ENCODE measurements at places on chromosomes 5 and 9. TPM values are rescaled to one million over a fixed set of nuclear protein-coding genes. Genes with fewer than 3 reads are reported as not detected.

DNA sequence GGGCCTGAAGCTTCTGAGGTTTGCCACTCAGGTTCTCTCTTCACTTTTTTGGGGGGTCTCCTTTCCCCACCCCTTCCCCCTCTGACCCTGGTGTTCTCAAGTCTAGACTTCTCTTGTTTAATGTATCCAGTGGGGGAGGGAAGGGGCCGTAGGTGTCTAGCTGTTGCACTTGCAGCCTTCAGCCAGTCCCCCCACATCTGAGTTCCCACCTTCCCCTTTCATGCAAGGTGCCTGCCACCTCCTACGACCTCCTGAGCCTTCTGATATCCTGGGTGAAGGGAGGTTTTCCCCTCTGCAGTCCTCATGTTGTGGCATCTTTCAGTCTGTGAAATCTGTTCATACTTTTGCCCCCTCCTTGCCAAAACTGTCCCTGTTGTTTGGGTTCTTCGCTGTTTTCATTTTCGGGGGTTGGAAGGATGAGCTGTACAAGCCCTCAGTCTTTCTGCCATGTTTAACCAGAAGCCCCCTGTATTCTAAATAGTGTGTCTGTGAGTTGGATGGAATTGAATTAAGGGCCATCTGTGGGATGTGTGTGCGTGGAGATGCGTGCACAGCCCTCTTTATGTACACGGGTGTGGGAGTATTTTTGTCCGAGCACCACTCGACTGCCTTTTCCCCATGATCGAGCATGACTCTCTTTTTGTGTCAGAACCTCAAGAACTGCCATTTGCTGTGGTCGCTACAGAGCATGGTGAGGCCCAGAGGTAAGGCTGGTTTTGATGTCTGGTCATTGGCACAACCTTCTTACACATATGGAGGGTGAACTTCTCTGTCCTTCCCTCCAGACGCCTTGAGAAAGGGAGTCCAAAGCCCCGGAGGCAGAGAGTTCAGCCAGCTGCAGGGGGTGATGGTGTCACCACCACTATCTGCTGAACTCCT lies 23.6 kb downstream of the PRRC2B start:
- no peak for DNase-seq
- no peaks in the 10 kb centered on the region for H3K27me3 ChIP-seq
- H3K4me1 ChIP-seq, result peaks cover 89% of the 10 kb centered on the region
- no peak overlapping the region for H3K4me3 ChIP-seq
- no peaks in the 10 kb centered on the region for H3K36me3 ChIP-seq
- H3K27ac ChIP-seq, result peak overlapping the region; percentile 19

- H3K27ac ChIP-seq, result no peak overlapping the region
- DNase-seq, result no peak
- H3K4me1 ChIP-seq, result peaks cover 29% of the 10 kb centered on the region
- H3K4me3 ChIP-seq, result no peak overlapping the region
- no peaks in the 10 kb centered on the region for H3K27me3 ChIP-seq
- H3K36me3 ChIP-seq, result no peaks in the 10 kb centered on the region
Measured at GRCh38 chr5:169070413-169070812, 230.5 kb downstream of the SLIT3 start.

- H3K4me1 ChIP-seq, result peaks cover 15% of the 10 kb centered on the region
- H3K4me3 ChIP-seq, result no peak overlapping the region
- peaks cover 13% of the 10 kb centered on the region for H3K36me3 ChIP-seq
- no peak overlapping the region for H3K27ac ChIP-seq
Measured at GRCh38 chr5:75340714-75341478, 3.9 kb downstream of the HMGCR start.

Gene MAMDC2
- total RNA-seq, result 28.8 TPM

Gene SPINK5
- 1.8 TPM for total RNA-seq

Measured in right atrium auricular region (tissue), 2 donors.